ENCODE measurements at places on chromosomes 11 and 22. TPM values are rescaled to one million over a fixed set of nuclear protein-coding genes. Genes with fewer than 3 reads are reported as not detected.

PPFIBP2 gene
- total RNA-seq, result 52.3 TPM

- DNase-seq, result no peak
These were observed 836.0 kb downstream of the FAM181B start for GRCh38 chr11:81897639-81898038.

NEFH gene
- 1.4 TPM for total RNA-seq

- DNase-seq, result no peak
These were observed 33.3 kb upstream of the ADSL start for GRCh38 chr22:40313007-40313406.

- no peak for DNase-seq
These were observed 51.6 kb downstream of the PARVB start for GRCh38 chr22:44075670-44076069.

RNF26 gene
- total RNA-seq, result 17.4 TPM

GRCh38 chr11:122757201-122757600 is 81.1 kb upstream of the CRTAM start:
- no peak for DNase-seq
